Dermis lymphatic vessel endothelial cell (primary cell): ENCODE measurements at places on chromosomes 3 and 15. TPM values are rescaled to one million over a fixed set of nuclear protein-coding genes. Genes with fewer than 3 reads are reported as not detected.

Gene PLA2G4F
- total RNA-seq, result not detected in 2 replicates

Gene SEMA3G
- total RNA-seq, result 34.9 and 59.4 TPM in 2 replicates

Gene FSD2
- not detected in 2 replicates for total RNA-seq

Gene CAMK2N2
- total RNA-seq, result not detected in 2 replicates

Gene EBLN2
- 3.6 and 4.7 TPM in 2 replicates for total RNA-seq

Gene ITIH4
- total RNA-seq, result 0.33 and 0.43 TPM in 2 replicates

Gene LTK
- total RNA-seq, result 0.09 TPM in 1 of 2 replicates, not detected in the other

Gene FEM1B
- total RNA-seq, result 39.1 and 48.4 TPM in 2 replicates

Gene BCL2A1
- total RNA-seq, result 0.09 TPM in 1 of 2 replicates, not detected in the other

Gene DLEC1
- not detected in 2 replicates for total RNA-seq

Gene EFCAB12
- under 0.01 and 0.11 TPM in 2 replicates for total RNA-seq

Gene LSMEM2
- not detected in 2 replicates for total RNA-seq

Gene NEDD4
- 22.9 and 32.7 TPM in 2 replicates for total RNA-seq

Gene NDN
- 29.0 and 48.8 TPM in 2 replicates for total RNA-seq

Gene WNT5A
- total RNA-seq, result 2.1 and 4.2 TPM in 2 replicates

Gene FAM43A
- 85.0 and 115 TPM in 2 replicates for total RNA-seq

Gene CCR9
- not detected in 2 replicates for total RNA-seq

Gene GP9
- 0.11 TPM in 1 of 2 replicates, not detected in the other for total RNA-seq

Gene KIF15
- 1.8 and 2.2 TPM in 2 replicates for total RNA-seq

Gene GPR160
- 1.2 TPM in 2 replicates for total RNA-seq

Gene EFCC1
- 5.2 and 8.5 TPM in 2 replicates for total RNA-seq

Gene SKOR1
- 0.09 and 0.11 TPM in 2 replicates for total RNA-seq

Gene CHRM5
- 0.17 and 0.22 TPM in 2 replicates for total RNA-seq

Gene HGD
- 0.11 and 0.26 TPM in 2 replicates for total RNA-seq

Gene GPR176
- 7.4 and 8.0 TPM in 2 replicates for total RNA-seq

Gene TXNRD3
- total RNA-seq, result 11.1 and 16.2 TPM in 2 replicates

Gene AMOTL2
- total RNA-seq, result 23.6 and 58.7 TPM in 2 replicates

Gene AGBL1
- not detected in 2 replicates for total RNA-seq

Gene DNAH1
- total RNA-seq, result 2.1 and 2.2 TPM in 2 replicates

Gene SCAMP5
- total RNA-seq, result 8.5 and 11.8 TPM in 2 replicates

Gene RTP1
- not detected in 2 replicates for total RNA-seq

Gene PLCH1
- total RNA-seq, result not detected in 2 replicates

Gene CA12
- total RNA-seq, result 0.60 and 0.98 TPM in 2 replicates

Gene SENP2
- total RNA-seq, result 25.2 and 26.7 TPM in 2 replicates

Gene ZNF501
- total RNA-seq, result 4.2 and 6.7 TPM in 2 replicates

Gene TUSC7
- not detected in 2 replicates for total RNA-seq

Gene PARP3
- total RNA-seq, result 4.7 and 4.9 TPM in 2 replicates

Gene IQCF5
- not detected in 2 replicates for total RNA-seq

Gene IL16
- total RNA-seq, result 3.3 and 6.2 TPM in 2 replicates

Gene ACAD9
- total RNA-seq, result 30.8 and 30.9 TPM in 2 replicates

Gene HIGD2B
- 0.11 and 0.17 TPM in 2 replicates for total RNA-seq

Gene FES
- 41.3 and 47.0 TPM in 2 replicates for total RNA-seq

Gene CEP63
- 15.2 and 16.6 TPM in 2 replicates for total RNA-seq

Gene CGNL1
- total RNA-seq, result 37.0 and 38.2 TPM in 2 replicates
